NK-92 treated with Interleukin-12 subunit alpha and Interleukin-12 subunit beta, amount 100 ng/mL, for 24 hours (cell line): ENCODE measurements at places on chromosomes 5 and 9.

DNA sequence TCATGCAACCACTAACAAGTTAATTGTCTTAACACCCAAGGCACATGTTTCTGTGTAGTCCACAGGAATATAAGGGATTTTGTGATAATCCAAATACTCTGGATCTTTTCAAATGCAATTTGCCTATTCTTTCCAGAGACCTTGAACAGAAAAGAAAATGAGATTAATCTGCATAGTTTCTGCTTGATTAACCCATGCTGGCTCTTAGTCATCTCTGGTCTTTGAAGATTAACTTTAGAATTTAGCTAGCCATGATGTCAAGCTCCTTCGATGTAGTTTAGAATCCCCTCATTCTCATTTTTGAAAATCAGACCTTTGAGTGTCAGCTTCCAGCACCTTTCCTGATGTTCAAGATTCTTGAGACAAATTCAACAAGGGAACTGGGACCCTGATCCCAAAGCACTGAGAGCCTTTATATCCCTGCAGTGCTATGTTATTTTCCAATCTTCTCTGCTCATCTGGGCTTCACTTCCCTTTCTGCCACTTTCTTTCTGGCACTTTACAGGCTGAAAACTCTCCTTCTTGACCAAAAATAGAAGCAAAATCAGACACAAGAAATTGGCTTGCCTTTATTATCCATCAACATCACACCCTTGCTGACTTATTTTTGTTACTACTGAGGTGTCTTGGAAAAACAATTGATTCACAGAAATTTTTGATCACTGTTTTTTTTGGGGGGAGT lies 155.5 kb downstream of the PALM2AKAP2 start:
- DNase-seq, result no peak

- DNase-seq, result no peak
These were observed 142.2 kb downstream of the SV2C start for GRCh38 chr5:76225336-76225735.

DNA sequence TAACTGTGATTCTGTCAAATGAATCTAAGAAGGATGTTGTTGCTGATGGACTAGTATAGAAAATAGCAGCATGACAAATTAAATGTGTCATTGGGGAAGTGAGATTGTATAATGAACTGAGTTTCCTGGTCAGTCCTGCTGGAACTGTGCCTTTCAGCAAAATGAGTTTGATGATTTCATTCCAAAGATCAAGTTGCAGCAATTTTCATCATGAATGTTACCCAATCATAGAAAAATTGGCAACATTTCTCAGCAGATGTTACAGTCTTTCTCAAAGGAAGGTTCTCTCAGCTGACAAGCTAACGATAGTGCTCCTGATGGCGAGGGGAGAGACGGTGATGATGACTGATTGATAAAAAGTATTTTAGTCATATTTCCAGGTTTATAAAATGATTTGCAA lies 10.7 kb downstream of the PCDHAC2 start:
- DNase-seq, result no peak

- DNase-seq, result no peak
These were observed 57.5 kb downstream of the PJA2 start for GRCh38 chr5:109351988-109352864.

DNA sequence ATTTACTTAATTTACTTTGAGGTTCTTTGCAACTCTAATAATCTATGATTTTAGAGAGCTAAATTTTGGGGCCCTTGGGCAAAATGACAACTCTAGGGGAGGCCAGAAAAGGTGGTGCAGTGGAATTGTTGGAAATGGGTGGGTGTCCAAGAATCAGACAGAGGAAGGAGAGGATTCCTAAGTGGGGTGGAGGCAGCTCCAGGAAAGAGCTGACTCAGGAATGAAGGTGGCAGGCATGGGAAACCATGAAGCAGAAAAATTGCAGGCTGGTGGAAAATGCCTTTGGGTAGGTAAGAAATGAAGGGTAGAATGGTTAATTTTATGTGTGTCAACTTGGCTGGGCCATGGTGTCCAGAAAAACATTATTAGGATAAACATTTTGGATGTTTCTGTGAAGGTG lies 248.5 kb upstream of the TUT7 start:
- no peak for DNase-seq

- no peak for DNase-seq
These were observed 25.1 kb downstream of the PAPPA start for GRCh38 chr9:116178481-116179211.

GRCh38 chr9:14813336-14814248 lies 91.1 kb upstream of the CER1 start:
- no peak for DNase-seq

DNA sequence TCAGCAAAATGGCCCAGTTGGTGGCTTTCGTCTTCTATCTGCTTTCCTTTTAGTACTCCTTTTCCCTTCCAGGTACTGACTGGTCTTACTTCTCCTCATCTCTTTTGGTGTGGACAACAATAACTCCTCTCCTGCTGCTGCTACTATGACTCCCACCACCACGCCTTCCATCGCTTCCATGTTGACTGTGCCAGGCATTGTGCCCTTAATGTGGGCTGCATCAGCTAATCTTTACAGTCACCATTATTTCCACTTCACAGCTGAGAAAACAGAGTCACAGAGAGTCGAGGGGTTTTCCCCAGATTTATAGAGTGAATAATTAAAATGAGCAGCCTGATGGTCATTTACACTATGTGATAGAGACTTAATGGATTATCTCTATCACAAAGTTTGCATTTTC lies 184.9 kb upstream of the IL12B start:
- no peak for DNase-seq

DNA sequence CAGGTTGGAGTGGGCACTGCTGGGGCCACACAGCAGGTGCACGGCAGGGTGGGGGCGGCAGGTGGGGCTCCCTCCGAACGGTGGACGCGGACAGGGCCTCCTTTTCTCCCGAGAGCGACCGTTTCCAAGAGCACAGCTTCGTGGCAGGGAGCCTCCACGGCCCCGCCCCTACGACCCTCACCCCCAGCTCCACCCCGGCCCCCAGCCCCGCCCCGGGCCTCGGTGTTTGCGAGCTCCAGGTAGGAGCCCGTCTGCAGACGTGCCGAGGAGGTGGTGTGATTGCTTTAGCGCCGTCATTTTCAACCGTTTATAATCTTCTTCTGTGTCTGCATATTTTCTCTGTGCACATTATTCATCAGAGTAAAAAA lies 8.8 kb downstream of the GRIN1 start:
- DNase-seq, result no peak

- no peak for DNase-seq
These were observed 71.0 kb upstream of the MOCS2 start for GRCh38 chr5:53180538-53180937.

DNA sequence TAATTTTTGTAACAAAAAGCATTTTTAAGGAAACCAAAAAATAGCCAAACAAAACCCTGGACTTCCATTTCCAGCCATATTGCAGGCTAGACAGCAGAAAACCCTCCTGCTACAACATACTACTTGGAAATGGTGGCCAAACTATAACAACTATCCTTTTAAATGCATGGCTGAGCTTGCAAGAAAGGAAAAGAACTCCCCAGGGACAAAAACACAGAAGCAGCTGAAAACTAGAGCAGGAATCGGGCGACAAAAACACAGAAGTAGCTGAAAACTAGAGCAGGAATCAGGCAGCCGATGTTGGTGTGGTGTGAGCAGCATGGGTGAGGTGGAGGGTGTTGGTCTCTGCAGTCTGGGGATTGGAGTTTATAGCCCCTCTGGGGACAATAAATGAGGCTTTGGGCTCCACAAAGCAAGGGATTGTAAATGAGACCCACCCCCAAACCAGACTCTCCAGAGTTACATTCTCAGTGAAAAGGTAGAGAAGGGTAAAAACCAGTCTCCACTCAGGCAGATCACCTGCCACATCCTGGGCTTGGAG lies 95.2 kb downstream of the C9orf50 start:
- no peak for DNase-seq

- DNase-seq, result no peak
These were observed 105.1 kb downstream of the MAST4 start for GRCh38 chr5:66701244-66701643.

- DNase-seq, result no peak
These were observed 71.1 kb upstream of the PITX1 start for GRCh38 chr5:135105105-135105484.

GRCh38 chr5:18881615-18882014 lies 1106.4 kb downstream of the CDH18 start:
- no peak for DNase-seq

GRCh38 chr5:76642390-76643040 lies 19.3 kb upstream of the F2RL2 start:
- DNase-seq, result no peak

DNA sequence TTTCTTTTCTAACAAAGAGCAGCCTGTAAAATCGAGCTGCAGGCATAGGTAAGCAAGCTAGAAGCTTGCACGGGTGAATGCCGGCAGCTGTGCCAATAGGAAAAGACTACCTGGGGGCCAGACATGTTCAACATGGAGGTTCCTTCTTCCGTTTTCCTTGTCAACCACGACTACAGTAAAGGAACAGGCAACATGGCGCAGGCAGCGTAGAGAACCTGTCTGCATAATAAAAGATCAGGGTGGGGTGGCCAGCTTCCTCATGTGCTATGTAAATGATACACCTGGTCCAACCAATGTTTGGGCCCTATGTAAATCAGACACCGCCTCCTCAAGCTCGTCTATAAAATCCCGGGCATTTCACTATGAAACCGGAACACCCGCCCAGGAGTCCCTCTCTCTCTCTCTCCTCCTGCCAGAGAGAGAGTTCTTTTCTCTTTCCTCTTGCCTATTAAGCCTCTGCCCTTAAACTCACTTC lies 103.8 kb upstream of the LIFR start:
- DNase-seq, result no peak

DNA sequence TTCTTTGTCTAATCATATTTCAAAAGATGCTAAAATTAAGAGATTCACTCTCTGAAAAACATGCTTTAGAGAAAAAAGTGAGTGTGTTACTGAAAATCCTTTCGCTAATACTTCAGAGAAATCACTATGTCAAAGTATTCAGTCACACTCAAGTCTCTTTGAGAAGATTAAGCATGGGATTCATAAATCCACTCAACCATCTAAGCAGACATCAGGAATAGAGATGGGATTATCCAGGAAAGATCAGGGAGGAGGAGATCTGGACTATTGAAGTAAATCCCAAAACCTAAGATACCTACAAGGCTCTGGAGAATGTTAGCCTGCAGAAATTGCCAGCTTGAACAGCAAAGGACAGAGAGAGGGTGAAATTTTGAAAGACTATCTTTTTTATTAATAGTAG lies 317.2 kb upstream of the ACO1 start:
- DNase-seq, result no peak

DNA sequence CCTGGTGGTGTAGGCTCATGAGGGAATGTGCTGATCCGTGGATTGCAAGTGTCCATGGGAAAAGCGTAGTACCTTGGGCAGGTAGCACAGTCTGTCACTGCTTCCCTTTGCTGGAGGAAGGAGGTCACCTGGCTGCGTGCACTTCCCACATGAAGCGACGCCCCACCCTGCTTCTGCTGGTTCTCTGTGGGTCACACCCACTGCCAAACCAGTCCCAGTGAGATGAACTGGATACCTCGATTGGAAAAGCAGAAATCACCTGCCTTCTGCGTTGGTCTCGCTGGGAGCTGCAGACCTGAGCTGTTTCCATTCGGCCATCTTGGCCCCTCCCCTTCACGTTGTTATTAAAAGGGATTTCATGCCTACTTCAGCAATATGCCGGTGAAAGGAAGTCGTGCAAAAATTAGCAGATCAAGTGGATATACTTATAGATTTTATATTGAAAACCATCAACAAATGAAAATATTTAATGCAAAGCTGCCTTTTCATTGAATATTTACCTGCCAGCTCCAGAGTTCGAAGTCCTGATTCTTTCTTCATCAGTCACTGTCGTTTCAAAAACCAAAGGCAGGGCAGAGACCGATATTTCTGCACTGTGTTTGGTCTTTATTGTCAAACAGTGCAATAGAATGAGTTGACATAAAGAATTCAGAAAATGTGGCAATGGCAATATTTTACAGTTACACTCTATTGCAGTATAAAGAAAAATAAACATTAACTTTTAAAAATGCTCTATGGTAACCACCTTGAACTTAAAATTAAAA lies 123.2 kb downstream of the JAKMIP2 start:
- DNase-seq, result no peak

GRCh38 chr5:151222790-151223446 lies 974 bp downstream of the CCDC69 start:
- DNase-seq, result peak; percentile 60

DNA sequence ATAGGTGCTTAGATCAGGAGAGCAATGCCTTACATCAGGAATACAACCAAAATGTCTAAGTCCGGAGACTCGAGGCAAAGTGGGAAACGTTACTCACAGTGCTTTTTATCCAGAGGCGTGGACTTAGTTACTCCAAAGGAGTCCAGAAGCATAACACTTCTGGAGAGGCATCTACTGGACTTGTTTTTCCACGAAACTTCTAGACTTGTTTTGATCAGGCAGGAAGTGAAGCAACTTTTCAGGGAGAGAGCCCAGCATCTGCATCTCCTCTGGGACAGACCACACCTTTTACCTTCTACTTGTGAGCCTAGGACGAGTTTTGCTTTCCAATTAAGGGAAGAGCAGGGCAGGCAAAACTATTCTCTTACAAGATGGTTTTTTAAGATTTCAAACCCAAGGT lies 1.2 kb upstream of the TJP2 start:
- no peak for DNase-seq

DNA sequence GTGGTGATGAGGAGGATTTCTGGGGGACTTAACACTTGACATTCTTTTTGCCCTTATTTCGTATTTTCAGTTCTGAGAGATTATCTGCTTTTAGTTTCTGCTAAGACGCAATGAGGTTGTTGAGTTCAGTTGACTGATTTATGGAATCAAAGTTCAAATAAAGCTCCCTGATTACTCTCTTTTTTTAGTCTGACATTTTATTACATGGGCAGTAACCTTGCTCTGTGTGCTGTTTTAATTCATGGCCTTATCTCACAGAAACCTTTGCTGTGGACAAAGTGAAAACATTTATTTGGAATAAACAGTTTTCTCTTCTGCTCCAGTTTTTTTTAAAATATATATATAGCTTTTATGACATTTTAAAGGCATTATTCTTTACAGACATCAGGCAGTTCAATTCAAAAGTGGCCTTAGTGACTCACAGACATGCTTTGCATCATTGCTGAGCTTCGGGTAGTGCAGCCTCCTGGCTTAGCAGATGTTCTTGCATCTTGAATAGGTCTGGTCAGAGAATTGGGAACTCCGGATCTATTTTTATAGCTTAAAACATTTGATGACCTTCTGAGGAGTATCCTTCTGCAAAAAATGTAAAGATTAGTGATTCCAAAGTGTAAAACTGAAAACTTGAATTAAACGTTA lies 162.9 kb downstream of the FAM170A start:
- DNase-seq, result no peak

DNA sequence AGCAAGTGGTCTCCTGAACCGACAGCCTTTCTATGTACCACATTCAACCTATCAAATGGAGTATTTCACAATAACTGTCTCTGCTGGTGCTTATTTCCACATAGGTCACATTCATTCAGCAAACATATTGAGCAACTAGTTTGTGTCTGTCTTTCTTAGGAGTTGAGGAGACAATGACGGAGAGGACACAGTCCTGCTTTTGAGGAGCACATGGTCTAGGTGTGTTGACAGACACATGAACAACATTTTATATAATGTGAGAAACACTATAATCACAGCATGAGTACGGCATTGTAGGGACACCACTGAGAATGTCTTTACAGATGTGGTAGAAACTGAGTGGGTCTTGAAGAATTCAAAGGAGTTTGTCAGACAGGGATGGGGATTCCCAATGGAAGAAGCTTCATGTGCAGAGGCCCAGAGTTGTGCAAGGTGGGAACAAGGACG lies 28.5 kb downstream of the NFIL3 start:
- DNase-seq, result no peak

GRCh38 chr9:76620581-76620980 lies 143.7 kb upstream of the PCA3 start:
- DNase-seq, result no peak
